ENCODE measurements at places on chromosomes 5 and 9.

- DNase-seq: no peak
Measured at GRCh38 chr9:81370096-81370495, 319.3 kb downstream of the TLE1 start.

GRCh38 chr9:12774861-12775678 lies at the start of gene LURAP1L:
TSS of gene LURAP1L (plus strand) at chr9:12775020. CDS start at chr9:12775716, 696 bp downstream.
- DNase-seq: no peak

- no peak for DNase-seq
Measured at GRCh38 chr5:80337379-80337778, 17.6 kb downstream of the SPZ1 start.

- peak; percentile 82 for DNase-seq
Measured at GRCh38 chr5:157108976-157109375, at the start of gene HAVCR2. TSS of gene HAVCR2 (minus strand) at chr5:157109044. CDS start at chr5:157108983, 61 bp downstream.

DNA sequence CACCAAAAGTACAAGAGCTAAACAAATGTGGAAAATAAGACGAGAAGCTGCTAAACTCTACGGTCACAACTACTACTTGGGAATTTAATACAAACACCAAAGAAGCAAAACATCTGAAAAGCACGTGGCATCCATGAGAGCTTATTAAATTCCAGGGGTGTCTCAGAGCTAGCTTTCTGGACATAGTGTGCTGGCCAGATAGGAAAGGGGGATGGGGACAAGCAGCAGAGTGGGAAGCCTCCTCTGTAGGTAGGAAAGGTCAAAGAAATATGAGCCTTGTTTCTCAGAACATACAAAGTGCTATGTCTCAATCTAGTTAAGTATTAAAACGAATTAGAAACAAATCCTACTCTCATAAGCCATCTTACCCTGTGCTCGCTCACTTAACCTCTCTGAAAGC lies 51.3 kb upstream of the GOLPH3 start:
- DNase-seq: no peak

GRCh38 chr9:138070815-138071214 lies 193.2 kb downstream of the CACNA1B start:
- DNase-seq: no peak

- DNase-seq: no peak
Measured at GRCh38 chr5:119996128-119996527, 366.8 kb downstream of the FAM170A start.

DNA sequence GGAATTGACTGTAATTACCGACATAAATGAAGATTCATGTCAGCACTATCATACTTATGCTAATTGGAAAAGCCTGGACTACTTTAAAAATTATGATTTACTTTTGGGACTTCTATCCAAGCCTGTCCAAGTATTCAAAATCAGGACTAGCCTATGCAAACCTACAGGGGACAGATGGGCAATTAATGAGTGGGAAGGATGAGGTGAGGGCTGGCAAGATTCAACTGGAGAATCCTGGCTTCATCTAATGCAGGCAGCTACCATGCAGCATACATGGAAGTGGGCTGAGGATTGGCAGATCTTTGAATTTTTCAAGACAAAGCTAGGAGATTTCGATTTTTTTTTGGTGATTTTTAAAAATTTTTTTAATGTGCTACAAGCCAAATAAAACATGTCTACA lies 532.6 kb downstream of the CSNK1G3 start:
- no peak for DNase-seq

DNA sequence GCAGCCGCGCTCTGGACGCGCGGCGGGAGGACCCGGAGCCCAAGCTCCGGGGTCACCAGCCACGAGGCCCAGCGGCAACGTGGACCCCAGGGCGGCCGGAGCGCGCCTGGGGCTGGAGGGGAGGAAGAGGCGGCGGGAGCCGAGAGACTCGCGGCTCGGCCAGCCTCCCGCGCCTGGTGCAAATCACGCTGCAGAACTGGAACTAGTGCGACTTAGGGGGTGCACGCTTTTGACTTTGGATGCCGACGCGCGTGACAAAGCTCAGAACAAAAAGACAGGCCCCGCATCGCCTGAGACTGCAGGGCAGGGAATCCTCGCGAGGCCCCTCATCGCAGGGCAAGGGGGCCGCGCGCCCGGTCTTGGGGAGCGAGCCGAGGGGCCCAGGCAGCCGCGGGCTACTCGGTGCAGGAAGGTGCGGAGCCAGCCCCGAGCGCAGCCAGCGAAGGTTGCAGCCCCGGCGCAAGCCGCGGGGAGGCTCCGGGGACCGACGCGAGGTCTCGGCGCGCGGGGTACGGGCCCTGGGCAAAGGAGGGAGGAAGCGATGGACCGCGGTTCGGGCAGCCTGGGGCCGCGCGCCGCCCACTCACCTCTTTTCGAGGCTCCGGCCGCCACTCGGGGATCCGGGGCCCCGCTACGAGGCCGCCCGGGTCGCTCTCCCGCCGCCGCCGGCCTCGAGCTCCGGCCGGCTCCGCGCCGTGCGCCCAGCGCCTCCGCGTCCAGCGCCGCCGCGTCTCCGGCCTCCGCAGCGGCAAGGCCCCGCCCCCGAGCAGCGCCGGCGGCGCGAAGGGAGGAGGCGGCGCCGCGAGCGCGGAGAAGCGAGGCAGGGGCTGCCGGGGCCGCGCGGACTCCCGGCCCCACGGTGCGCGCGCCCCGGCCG lies at the start of gene GOLM1:
Gene GOLM1 (minus strand): TSS at position 735 of the 877 bp plus-strand sequence. CDS start 20,238 bp downstream, outside the sequence.
- DNase-seq: peak; percentile 61

- DNase-seq: no peak
Measured at GRCh38 chr5:23319901-23320300, 187.5 kb upstream of the PRDM9 start.
